GM04504 (cell line): ENCODE measurements at places on chromosomes 2 and 18.
A peak's percentile ranks its signal among the peaks of the same experiment; 100 is the strongest.

GRCh38 chr2:109473616-109474318, 140.0 kb downstream of the SEPTIN10 start:
- DNase-seq, result no peak

GRCh38 chr18:75003764-75004690, 204.9 kb downstream of the PTGR3 start:
- DNase-seq, result no peak

DNA sequence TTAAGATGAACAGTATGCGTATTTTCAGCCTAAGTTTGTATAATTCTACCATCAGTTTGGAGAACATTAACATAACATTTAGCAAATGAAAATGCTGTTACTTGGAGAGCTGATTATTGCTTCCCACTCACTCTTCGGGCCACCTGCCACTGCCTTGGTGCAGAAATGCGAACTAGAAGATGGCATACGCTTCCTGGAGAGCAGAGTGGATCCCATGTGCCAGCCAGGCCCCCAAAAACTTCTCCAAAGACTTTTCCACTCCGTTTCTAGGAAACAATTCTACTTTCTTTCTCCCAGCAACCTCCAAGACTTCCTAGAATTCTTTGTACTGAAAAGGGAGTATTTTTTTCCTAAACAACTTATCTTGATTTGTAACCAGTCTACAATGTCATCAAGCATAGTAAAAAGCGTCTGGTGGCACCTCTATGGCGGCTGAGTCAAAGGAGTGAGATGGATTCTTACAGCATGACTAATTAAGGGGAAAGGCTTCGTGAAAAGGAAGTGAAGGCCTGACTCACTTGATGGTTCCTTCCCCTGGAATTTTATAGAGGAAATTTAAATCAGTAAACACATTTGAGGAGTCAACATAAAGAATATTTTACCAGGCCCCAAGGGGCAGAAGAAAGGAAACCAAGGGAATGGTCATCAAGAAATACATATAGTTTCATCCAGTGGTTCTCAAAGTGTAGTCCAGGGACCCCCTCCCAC, 36.6 kb downstream of the FEZ2 start:
- DNase-seq, result peak; percentile 77

- DNase-seq, result no peak
Observed at GRCh38 chr2:99421469-99421868, 68.3 kb downstream of the REV1 start.

DNA sequence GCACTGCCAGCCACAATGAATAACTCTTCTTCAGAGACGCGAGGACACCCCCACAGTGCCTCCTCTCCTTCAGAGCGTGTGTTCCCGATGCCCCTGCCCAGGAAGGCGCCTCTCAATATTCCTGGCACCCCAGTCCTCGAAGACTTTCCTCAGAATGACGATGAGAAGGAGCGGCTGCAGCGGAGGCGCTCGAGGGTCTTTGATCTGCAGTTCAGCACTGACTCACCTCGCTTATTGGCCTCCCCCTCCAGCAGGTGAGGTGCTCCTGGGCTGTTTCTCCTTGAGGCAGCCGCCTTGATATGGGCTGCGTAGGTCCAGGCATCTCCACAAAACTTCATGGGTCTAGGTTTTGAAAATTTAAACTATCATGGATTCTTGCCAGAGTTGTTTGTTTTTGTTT, 6.1 kb downstream of the NCAPH start:
- DNase-seq, result no peak

GRCh38 chr2:135162377-135162776, 110.3 kb downstream of the RAB3GAP1 start:
- no peak for DNase-seq
